GM23248 (cell line): ENCODE measurements at places on chromosomes 6 and 20. TPM values are rescaled to one million over a fixed set of nuclear protein-coding genes. Genes with fewer than 3 reads are reported as not detected.

ZSCAN23 gene
- 0.32 and 0.51 TPM in 2 replicates for total RNA-seq

PDYN gene
- not detected in 2 replicates for total RNA-seq

C6orf15 gene
- not detected in 2 replicates for total RNA-seq

CST2 gene
- total RNA-seq, result 0.63 and 5.6 TPM in 2 replicates

SAMD3 gene
- 0.32 and 11.3 TPM in 2 replicates for total RNA-seq

DNAH8 gene
- total RNA-seq, result not detected in 2 replicates

EYS gene
- total RNA-seq, result not detected in 2 replicates

HLA-DOB gene
- not detected in 2 replicates for total RNA-seq

LST1 gene
- not detected in 2 replicates for total RNA-seq

DDO gene
- not detected in 2 replicates for total RNA-seq

SLC16A10 gene
- total RNA-seq, result not detected in 2 replicates

CTAGE9 gene
- not detected in 2 replicates for total RNA-seq

KIF6 gene
- total RNA-seq, result 0.22 and 0.51 TPM in 2 replicates

MUCL3 gene
- not detected in 2 replicates for total RNA-seq

F13A1 gene
- not detected in 2 replicates for total RNA-seq

NKX2-4 gene
- not detected in 2 replicates for total RNA-seq

GRCh38 chr20:34328928-34329677 is 25.9 kb upstream of the AHCY start:
- no peak for DNase-seq

- DNase-seq, result peak; percentile 93
These were observed 20.3 kb downstream of the ZMYND8 start for GRCh38 chr20:47336129-47336754.

DNA sequence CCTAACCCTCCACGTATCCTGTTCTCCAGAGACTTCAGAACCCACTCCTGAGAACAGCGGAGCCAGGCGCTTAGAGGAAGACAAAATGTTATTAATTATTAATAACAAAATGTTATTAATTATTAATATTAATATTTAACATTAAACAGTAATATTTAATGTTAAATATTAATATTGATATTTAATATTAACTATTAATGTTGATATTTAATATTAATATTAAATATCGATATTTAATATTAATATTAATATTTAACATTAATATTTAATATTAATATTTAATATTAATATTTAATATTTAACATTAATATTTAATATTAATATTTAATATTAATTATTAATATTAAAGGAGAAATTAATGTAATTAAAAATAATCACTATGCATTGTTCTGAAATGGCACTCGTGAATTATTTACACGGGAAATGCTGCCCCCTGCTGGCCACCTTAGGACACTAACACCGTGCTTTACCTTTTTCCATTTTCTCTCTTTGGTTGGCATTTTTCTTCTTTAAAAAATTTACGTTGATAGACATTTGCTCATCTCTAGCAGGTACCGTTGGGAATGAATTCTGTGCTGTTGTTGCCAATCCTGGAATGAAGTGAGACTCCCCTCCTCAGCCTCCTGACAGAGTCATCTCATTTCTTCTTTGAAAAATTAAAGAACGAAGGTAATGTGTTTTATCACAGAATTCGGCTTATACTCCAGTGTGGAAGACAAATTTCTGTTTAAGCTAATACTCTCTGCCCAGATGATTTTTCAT is 7.5 kb upstream of the GGTLC1 start:
- DNase-seq, result peak; percentile 65

DNA sequence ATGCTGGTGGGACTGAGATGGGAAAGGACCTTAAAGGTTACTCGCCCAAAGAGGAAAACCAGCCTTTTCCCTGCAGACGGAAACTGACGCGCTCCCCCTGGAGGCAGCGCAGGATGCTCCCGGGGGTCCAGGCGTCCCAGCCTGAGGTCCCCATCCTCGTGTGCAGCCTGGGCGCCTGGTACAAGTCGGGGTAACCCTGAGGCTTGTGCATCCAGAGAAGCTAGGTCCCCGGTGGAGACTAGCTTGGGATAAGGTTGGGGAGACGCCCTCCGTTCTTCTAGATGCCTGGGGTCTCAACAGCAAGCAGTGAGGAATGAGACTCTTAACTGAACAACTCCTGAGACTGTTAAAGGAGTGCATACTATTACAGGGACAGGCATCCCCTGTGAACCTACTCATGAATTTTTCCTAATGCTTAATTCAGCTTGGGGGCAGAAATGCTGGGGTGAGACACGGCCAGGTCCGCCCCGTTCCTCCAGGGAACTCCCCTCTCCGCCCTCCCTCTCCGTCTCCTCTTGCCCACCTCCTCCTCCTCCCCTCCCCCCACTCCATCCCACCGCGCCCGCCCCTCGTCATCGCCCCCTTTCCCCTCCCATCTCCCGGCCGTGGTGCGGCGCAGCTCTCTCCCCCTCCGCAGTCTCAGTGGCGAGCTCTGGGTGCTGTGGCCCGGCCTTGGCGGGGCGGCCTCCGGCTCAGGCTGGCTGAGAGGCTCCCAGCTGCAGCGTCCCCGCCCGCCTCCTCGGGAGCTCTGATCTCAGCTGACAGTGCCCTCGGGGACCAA is at the start of gene PRSS35:
TSS of gene PRSS35 (plus strand) at position 634 of the 781 bp plus-strand sequence. CDS start 10,908 bp downstream, outside the sequence.
- peak; percentile 66 for DNase-seq

- DNase-seq, result no peak
These were observed 20.8 kb upstream of the SLCO4A1 start for GRCh38 chr20:62621251-62622110.

DNA sequence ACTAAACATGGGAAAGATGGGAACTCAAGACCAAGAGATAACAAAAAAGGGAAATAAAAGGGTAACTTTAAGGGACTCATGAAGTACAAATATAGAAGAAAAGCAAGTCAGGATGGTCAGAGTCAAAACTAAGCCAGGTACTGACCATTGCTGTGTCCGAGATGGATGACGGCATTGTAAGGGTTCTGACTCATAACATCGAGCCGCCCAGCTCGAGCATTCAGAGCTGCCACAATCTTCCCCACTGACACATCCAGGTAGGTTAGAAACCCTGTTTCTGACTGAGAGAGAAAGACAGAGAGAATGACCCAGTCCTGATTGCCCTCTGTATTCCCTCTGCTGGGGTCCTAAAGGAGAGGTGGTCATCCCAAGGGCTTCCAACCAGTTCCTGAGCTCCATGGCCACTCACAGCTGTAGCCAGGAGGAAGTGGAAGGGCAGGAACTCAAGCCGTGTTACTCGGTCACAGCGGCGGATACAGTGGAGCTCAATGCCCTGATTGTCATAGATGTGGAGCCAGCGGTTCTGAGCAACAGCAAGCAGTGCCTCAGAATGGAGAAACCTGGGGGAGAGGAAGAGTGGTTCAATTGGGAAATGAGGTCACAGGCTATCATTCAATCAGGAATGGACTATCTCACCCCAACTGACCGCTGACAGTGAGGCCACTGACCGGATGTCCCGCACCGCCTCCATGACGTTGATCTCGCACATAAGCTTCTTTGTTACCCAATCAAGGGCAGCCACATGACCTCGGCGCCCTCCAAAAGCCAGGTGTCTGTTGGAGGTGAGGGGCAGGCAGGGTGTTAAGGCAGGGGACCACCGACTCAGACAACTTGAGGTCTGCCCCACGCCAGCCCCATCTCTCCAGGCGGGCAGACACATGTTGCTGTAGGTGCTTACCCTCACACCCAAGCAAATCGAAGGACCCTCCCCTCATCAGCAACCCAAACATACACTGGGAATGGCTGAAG is 1.8 kb downstream of the WDR46 start:
- DNase-seq, result no peak

DNA sequence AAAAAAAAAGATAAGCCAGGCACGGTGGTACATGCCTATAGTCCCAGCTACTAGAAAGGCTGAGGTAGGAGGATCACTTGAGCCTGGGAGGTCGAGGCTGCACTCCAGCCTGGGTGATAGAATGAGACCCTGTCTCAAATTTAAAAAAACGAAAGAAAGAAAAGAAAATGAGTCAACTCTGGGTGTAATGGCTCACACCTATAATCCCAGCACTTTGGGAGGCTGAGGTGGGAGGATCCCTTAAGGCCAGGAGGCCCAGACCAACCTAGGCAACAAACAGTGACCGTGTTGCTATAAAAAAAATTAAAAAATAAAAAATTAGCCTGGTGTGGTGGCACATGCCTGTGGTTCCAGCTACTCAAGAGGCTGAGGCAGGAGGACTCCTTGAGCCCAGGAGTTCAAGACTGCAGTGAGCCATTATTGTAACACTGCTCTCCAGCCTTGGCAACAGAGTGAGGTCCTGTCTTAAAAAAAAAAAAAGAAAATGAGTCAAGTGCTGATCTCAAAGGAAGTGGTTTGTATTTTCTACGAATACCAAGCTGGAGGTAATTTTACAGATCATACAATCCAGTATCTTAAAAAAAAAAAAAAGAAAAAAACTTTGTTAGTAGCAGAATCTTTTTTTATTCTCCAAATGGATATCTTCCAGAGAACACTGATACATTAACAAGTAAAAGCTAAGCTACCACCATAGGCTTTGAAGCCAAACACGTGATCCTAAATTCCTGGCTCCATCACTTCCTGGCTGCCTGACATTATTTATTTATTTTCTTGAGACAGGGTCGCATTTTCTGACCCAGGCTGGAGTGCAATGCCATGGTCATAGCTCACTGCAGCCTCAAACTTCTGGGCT is 5.7 kb downstream of the COMMD7 start:
- DNase-seq, result peak; percentile 78

- no peak for DNase-seq
These were observed 194.6 kb downstream of the ZNF217 start for GRCh38 chr20:53399083-53399482.

GRCh38 chr20:54499111-54499510 is 23.7 kb downstream of the DOK5 start:
- no peak for DNase-seq

GRCh38 chr6:133769463-133769862 is 119.5 kb upstream of the TCF21 start:
- DNase-seq, result no peak

- DNase-seq, result peak; percentile 78
These were observed 72.4 kb upstream of the SIRPA start for GRCh38 chr20:1822564-1823449.

GRCh38 chr6:3744211-3744900 is 7.2 kb downstream of the PXDC1 start:
- peak; percentile 67 for DNase-seq

DNA sequence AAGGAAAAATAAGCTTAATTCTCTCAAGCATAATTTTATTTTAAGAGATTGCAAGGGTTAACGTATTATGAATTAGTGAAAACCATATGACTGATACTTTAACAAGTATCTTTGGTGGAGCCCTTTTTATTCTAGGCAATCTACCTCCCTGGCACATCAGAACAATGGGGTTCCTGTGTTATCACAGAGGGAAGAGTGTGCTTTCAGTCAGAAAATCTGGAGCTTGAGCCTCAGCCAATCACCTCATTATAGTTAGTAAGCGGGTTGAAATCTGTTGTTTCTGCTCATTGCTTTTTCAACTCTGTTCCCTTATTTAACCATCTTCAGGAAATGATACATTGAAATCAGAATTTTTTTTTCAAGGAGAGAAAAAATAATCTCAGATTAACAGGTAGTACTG is 391 bp downstream of the ADGRF1 start:
- no peak for DNase-seq

GRCh38 chr6:142871910-142872331 is 73.1 kb downstream of the HIVEP2 start:
- DNase-seq, result peak; percentile 93

- no peak for DNase-seq
These were observed 64.4 kb upstream of the BMP2 start for GRCh38 chr20:6703047-6703446.

GRCh38 chr6:44224029-44224964 is 902 bp downstream of the SLC29A1 start:
- DNase-seq, result peak; percentile 63

DNA sequence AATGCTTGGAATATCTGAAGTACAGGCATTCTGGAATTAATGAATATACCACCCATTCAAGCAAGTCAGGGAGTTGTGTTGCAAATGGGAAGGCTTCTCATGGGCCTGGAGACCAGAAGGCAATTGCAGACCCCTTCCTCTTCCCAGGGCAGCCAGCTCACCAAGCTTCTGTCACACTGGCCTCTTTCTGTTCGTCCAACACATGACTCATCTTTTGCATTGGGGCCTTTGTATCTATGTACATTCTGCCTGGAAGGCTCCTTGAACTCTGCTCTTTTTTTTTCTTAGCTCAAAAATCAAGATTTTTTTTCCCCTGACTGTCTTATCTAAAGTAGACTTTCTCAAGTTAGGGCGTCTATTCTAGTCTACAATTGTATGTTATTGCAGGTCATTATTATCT is 132.9 kb upstream of the MYLIP start:
- peak; percentile 42 for DNase-seq

GRCh38 chr20:61443443-61444126 is 191.5 kb downstream of the CDH4 start:
- no peak for DNase-seq

DNA sequence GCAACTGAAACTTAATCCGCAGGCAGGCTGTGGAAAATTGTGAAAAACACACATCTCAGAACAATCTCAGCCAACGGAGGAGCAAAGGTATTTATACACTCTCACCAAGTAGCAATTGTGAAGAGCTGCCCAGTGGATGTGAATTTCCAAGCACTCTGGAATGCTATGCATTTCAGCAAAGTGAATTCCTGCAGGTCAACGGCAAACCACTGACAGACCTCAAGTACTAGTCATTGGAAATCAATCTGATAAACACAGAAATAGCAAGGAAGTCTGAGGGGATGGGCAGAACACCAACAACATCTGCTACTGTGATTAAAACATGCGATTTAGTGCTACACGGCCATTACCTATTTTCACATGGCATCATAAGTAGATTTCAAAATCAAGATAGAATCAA is 429.1 kb downstream of the HTR1B start:
- DNase-seq, result peak; percentile 77

- no peak for DNase-seq
These were observed 31.8 kb upstream of the DSE start for GRCh38 chr6:116338943-116339342.

DNA sequence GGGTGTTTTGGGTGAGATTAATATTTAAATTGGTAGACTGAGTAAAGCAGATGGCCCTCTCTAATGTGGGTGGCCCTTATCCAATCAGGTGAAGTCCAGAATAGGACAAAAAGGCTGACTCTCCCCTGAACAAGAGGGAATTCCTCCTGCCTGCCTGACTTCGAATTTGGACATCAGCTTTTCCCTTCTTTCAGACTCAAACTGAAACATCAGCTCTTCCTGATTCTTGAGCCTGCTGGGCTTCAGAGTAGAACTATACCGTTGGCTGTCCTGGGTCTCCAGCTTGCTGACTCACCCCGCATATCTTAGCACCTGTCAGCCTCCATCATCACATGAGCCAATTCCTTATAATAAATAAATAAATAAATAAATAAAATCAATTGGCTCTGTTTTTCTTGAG is 15.0 kb upstream of the TGM6 start:
- no peak for DNase-seq

DNA sequence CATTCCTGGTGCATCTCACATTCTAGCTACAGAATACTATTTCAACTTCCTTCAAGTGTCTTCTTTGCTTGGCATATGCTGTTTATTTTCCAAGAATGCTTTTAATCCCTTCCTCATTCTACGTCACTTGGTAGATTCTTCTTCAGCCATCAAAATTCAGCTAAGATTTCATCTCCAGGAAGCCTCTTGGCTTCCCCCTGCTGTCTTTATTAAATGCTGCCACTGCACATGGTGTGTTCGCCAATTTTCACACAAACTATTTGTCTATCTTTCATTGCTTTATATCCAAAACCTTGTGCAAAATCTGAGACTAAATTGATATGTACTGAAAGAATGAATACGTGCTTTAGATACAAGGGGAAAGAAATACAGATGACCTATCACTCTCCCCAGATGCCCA is 253.0 kb downstream of the RFPL4B start:
- no peak for DNase-seq

GRCh38 chr6:19827247-19827646 is 9.9 kb upstream of the ID4 start:
- DNase-seq, result no peak

- DNase-seq, result no peak
These were observed 169.0 kb downstream of the SMOC2 start for GRCh38 chr6:168609914-168610490.
